ENCODE measurements at places on chromosomes 11 and 22.
A peak's percentile ranks its signal among the peaks of the same experiment; 100 is the strongest.

- no peak for DNase-seq
Observed at GRCh38 chr22:47816121-47816862, 1053.8 kb downstream of the TBC1D22A start.

- DNase-seq, result no peak
Observed at GRCh38 chr11:93407777-93408401, 77.3 kb downstream of the DEUP1 start.

DNA sequence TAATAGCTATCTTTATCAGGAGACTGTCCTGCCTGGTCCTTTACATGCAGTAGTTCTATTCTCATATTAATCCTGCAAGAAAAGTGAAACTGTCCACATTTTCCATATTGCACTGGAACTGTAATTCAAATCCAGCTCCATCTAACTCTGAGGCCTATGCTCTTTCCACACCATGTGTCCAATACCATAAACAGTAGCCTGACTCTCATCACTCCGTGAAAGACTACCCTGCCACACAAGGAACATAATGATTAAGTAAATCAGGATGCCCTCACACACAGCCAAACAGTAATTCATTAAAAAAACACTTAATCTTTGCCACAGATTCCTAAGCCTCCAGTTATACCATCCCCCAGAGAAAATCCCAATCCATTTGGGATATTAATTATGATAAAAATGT, 285.3 kb upstream of the PITPNB start:
- DNase-seq, result no peak

DNA sequence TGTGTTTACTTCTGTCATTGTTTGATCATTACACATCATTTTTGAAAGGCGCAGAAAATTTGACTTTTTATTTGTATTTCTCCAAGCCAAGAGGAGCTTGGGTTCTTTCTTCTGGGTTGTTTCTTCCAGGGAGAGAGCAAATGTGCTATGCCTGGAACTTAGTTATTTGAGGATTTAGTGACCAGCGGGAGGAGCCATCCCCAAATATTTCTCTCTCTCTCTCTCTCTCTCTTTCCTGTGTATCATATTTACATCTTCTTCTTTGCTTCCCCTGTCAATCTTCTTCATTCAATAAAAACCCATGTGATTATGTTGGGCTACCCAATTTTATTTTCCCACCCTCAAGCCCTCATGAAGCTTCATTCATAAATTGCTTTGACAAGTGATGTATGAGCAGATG, 534.5 kb downstream of the LRRC4C start:
- no peak for DNase-seq

- DNase-seq, result peak; percentile 16
Observed at GRCh38 chr11:63641727-63642126, 27.5 kb upstream of the PLAAT3 start.

DNA sequence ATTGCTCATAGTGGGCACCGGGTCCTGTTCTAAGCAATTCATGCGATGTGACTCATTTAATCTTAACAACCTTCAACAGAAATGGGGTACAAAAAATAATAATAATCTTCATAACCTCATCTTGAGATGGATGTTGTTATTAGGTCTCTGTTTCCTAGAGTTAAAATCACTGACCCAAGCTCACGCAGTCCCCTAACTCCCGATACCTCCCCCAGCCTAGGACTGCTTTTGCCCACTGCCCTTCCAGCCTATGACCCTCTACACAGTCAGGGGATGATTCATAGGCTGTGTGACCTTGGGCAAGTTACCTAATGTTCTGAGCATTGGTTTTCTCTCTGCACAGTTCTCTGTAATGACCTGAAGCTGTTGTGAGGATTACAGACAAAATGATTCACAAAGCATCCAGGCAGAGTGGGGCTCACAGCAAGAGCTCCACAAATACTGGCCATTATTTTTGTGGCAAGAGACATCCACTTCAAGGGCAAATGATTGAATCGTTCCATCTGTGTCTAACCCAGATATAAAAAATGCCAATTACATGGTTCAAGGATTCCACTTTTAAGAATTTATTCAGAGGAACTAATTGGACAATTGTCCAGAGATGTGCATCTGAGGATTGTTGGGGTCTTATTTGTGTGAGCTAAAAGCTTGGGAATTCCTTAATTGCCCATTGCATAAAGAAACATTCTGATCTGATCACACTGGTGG, 20.0 kb downstream of the MTFP1 start:
- no peak for DNase-seq

DNA sequence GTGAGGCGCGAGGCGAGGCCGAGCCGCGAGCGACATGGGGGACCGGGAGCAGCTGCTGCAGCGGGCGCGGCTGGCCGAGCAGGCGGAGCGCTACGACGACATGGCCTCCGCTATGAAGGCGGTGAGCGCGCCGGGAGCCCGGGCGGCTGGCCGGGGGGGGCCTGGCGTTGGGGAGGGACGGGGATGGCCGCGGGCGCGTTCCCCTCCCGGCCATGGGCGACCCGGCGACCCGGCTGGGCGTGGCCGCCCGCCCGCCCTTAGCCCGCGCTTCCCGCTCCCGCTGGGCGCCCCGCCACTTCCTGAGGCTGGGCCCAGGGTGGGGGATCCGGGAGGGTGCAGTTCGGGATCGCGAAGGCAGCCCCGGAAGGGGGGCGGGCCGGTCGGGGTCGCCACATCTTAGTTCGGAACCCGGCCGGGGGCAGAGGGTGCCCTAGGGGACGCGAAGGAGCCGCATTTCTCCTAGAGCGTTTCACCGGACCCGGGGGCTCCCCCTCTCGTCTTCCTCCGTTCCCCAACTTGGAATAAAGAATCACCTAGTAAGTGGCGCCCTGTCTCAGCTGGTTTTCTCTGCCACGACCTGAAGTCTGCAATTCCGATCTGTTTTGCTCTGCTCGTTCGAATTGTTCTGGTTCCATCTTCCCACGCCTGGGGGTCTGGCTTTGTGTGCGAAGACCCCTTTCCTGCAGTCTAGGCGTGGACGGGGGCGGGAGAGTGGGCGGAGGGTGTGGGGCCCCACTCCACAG, 536 bp downstream of the YWHAH start:
- DNase-seq, result no peak

GRCh38 chr11:16778876-16779275, 40.4 kb downstream of the C11orf58 start:
- DNase-seq, result no peak

DNA sequence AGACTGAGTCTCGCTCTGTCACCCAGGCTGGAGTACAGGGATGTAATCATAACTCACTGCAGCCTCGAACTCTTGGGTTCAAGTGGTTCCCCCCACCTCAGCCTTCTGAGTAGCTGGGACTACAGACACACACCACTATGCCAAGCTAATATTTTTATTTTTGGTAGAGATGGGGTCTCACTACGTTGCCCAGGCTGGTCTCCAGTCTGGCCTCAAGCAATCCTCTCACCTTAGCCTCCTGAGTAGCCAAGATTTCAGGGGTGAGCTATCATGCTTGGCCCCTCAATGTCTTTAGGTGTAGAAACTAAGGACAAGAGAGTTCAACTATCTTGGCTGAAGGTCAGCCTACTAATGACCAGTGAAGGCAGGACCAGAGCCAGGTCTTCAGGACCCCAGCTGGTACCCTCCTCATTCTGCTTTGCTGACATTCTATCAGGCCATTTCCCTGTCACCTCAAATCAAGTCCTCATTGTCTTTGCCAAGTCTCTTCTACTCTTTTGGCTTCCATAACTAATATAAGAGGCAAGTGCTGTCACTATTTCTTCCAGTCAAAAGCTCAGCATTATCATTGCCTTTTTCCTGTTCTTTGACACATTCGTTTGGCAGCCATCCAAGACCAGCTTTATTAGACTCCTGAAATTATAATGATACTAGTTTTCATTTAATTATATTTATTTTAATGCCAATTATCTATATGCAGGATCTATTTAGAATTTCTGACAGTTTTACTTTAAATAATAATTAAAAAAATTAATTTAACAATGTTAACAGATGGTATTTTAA, 264.2 kb upstream of the PITPNB start:
- DNase-seq, result no peak

DNA sequence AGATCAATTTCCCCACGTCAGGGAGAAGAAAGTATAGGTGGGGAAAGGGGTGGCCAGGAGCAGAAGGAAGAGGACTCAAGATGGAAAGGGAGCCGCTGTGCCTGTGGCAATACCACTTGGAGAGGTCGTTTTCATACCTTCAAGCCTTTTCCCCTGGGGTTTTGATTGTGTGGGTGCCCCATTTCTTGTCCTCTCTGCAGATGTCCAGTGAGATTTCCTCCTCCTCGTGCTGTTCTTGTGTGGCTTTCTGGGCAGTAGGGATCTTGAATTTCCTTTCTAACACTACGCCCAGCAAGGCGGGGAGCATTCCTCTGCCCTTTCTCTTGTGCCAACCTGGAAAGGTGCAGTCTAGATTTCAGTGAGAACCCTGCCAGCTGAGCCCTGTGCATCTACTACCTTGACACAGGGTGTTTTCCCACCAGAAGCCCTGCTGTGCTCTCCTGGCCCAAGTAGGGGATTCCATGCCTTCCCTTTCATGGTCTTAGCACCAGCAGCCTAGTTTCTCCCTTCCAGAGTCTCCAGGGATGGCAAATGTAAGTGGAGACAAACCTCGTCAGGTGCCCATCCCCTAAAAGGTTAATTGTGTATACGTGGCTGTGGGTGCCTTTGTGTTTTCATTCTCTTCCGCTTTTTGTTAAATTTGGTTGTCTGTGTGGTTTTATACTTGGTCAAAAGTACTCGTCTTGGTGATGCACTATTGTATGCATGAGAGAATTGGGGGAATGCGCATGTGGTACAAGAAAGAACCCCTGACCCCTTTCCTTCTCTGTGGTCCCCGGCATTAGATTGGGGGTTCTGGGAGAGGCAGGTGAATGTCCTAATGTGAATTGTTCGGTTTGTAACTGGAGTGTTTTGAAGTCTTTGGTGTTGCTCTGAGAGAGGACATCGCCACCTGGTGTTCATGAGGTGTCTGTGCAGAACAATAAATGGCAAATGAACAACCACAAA, 71.4 kb upstream of the MPEG1 start:
- peak; percentile 14 for DNase-seq

DNA sequence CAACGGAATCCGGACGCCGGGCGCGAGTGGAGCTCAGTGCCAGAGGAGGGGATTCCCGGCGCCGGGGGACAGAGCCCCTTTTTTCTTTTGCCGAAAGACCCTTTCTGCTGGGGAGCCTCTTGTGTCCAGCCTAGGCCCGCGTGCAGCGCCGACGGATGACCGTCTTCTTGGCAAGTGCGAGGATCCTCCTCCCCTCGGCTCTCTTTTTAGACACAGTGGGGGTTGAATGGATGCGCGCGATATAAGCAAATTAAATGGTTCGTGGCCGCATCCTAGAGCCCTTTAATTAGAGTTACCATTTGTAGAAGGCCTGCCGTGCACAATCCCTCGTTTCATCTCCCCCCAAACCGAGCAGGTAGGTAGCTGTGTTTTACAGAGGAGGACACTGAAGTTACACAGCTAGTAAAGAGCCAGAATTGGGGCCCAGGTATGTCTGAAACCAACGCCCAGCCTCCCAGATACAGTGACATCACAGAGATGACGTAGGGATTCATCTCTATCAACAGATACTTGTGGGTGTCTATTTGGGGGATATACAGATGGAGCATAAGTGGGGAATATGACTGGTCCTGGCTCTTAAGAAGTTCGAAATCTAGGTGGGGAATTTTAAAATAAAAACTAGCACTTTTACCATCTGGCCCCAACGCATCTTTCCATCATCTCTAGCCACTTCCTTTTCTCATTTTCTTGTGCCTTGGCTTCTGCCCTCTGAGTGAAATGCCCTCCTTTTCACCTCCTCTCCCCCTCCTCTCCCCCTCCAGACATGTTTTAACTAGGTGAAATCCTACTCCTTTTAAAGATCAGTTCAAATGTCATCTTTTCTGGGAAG, 875 bp downstream of the TCP11L1 start:
- no peak for DNase-seq

- no peak for DNase-seq
Observed at GRCh38 chr11:19216709-19217374, 15.1 kb upstream of the CSRP3 start.

- peak; percentile 63 for DNase-seq
Observed at GRCh38 chr11:77884186-77884828, 63.4 kb downstream of the AAMDC start.

DNA sequence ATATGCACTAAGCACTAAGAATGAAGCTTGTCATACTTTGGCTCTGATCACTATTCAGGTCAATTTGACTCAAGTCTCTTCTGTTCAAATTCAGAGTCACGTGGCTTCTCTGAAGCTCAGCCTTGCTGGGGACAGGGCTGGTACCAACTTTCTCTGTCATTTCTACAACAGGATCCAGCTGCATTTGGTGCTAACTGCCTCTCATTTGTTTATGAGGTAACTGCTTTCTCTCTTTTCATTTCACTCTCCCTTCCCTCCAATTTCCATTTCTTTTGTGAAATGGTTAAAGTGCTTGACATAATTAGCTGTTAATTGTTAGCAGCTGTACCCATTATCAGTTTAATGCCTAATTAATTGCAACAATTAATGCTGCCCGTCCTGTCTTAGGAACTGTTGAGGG, 259.7 kb upstream of the PLET1 start:
- DNase-seq, result no peak

- DNase-seq, result no peak
Observed at GRCh38 chr22:27689664-27690063, 111.9 kb downstream of the MN1 start.

DNA sequence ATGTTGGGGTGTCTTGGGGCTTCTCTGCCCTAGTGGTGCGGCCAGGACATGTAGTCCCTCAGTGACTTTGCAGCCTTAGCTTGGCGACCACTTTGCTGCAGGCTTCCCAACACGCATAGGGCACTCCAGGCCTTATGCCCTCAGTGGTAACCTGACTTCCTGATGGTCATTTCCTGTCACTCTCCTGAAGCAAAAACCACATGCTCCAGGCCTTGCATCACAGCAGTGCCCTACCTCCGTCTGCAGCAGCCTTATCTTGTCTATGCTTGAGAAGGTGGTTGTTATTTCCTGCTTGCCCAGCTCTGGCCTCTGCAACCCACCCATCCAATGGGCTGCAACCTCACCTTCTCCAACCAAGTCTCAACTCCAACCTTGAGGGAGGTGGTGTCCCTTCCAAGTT, 33.4 kb upstream of the PISD start:
- DNase-seq, result no peak

DNA sequence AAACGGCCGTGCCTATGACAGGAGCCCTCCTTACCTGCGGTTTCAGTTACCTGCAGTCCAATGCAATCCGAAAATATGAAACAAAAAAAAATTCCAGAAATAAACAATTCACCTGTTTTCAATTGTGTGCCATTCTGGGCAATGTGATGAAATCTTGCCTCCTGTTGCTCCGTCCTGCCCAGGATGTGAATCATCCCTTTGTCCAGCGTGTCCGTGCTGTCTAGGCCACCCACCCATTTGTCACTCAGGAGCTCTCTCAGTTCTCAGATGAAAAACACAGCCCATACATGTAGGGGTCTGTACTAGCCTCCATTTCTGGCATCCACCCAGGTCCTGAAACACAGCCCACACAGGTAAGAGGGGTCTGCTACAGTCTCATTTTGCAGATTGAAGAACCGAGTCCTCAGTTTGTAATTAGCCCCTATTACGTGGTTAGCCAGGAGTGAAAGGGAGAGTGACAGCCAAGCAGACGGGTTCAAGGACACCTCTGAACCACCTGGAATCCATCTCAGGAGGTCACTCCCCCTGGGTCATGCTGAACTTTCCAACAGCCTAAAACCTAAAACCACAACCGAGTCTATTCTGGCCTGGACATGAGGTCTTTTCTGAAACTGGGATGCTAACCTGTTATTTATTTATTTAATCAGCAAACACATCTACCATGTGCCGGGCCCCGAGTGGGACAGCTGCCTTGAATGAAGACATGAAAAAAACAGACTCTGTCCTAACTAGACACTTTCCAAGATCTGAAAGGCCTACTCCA, 317.2 kb downstream of the SHANK2 start:
- no peak for DNase-seq
